Tongue (tissue), 3 donors: ENCODE measurements at places on chromosomes 3 and 15. TPM values are rescaled to one million over a fixed set of nuclear protein-coding genes. Genes with fewer than 3 reads are reported as not detected.

CCDC54 gene
- not detected for total RNA-seq

B3GALNT1 gene
- total RNA-seq: 27.5 TPM

REC114 gene
- total RNA-seq: not detected

NRG4 gene
- total RNA-seq: not detected

GOLGA8S gene
- total RNA-seq: 0.21 TPM

ZNF660 gene
- 3.4 TPM for total RNA-seq
